HFFc6 (cell line): ENCODE measurements at places on chromosomes 1 and 21. TPM values are rescaled to one million over a fixed set of nuclear protein-coding genes. Genes with fewer than 3 reads are reported as not detected.

DNA sequence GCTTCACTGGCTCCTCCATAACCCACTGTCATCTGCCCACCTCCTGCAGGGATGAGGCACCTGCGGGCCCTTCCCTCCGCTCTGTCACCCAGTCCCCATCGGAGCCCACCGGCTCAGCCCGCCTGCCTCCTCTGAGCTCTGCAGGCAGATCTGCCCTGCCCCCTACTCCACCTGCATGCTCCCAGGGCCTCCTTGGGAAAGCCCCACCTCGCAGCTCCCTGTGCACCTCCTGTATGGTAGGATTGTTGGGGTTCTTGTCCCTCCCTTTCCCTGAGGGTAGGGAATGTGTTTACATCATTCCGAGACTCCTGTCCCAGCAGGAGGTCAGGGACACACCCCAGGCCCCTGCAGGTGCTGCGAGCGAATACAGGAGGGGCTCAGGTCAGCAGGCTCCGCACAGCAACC lies 50.5 kb downstream of the SIK1 start:
- DNase-seq: no peak

The GUK1 gene
- total RNA-seq: 255 to 350 TPM (median 272 TPM) in 3 replicates

The ANGPTL7 gene
- total RNA-seq: not detected in 3 replicates

The GBP7 gene
- not detected in 3 replicates for total RNA-seq

GRCh38 chr1:67888216-67889106 lies 55.2 kb upstream of the GNG12 start:
- DNase-seq: peak; percentile 11

DNA sequence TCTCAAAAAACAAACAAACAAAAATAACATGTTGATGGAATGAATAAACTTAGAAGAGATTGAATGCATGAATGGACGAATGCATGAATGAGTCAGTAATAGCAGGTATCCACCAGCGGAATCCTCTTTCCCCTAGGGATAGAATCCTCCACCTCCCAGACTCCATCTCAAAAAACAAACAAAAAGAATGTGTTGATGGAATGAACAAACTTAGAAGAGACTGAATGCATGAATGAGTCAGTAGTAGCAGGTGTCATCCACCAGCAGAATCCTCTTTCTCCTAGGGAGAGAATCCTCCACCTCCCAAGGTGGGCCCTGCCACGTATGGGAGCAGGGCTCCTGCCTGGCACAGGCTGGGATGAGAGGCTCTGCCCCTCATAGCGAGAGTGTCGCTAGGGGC lies 26.8 kb upstream of the RNF19B start:
- no peak for DNase-seq

DNA sequence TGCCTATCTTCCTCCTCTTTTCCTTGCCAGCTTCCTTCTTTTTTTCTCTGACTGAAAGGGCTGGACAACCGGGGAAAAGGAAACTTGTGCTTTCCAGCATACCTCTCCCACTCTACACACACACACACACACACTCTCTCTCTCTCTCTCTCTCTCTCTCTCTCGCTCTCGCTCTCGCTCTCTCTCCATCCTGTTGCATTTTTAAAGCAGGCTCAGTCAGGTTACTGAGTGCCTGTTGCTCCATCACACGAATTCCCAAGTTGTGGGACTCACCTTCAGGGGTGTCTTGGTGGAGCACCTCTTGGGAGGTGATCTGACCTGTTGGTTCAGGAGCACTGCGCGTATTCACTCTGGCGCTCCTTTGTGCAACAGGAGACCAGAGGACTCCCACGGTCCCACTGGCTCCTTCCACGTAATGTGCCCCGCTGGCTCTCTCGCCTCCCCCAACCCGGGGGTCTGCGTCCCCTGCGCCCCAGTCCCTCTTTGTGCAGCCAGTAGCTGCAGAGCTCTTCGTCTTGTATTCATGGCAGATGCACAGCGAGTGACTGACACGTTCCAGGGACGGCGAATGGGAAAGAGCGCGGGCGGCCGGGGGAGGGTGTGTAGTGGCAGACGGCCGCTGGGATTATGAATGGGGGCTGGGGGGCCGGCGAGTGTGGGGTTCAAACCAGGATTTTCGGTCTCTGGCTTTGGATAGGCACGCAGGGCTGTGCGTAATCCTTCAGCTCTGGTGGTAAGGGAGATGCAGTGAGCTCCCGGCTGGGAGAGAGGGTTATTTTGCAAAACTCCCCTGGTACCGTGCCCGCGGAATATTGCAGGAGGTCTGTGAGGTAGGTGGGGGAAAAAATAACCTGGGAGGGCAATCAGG lies 660 bp upstream of the PDE4B start:
- DNase-seq: no peak

DNA sequence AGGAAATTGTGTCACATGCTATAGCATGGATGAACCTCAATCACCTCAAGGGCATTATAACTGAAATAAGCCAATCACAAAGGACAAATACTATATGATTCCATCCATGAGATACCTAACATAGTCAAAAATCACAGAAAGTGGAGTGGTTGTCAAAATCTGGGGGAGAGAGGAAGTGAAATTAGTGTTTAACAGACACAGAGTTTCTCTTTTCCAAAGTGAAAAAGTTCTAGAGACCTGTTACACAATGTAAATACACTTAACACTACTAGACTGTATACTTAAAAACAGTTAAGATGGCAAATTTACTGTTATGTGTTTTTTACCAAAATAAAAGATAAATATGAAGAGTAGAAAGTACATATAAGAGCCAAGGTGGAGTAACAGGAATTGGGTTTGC lies 31.8 kb downstream of the ZNF644 start:
- DNase-seq: no peak

DNA sequence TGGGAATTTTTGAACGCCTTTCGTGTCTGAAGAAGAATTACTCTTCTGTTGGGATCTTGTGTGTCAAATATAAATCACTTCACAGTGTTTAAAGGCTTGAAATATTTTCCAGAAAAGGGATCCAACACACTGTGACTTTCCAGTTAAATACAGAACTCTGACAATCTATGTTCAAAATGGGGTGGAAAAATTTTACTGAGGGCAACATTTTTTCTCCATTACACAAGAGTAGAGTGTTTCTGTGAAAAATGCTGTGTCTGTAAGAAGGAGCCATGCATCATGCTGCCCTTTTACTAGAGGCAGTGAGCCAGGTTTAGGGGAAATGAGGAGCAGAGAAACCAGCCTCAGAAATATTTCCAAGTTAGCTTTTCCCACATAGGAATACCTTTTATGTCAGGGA lies 86.5 kb downstream of the VPS13D start:
- DNase-seq: no peak

The USP21 gene
- total RNA-seq: 16.7 and 19.6 TPM in 2 replicates

DNA sequence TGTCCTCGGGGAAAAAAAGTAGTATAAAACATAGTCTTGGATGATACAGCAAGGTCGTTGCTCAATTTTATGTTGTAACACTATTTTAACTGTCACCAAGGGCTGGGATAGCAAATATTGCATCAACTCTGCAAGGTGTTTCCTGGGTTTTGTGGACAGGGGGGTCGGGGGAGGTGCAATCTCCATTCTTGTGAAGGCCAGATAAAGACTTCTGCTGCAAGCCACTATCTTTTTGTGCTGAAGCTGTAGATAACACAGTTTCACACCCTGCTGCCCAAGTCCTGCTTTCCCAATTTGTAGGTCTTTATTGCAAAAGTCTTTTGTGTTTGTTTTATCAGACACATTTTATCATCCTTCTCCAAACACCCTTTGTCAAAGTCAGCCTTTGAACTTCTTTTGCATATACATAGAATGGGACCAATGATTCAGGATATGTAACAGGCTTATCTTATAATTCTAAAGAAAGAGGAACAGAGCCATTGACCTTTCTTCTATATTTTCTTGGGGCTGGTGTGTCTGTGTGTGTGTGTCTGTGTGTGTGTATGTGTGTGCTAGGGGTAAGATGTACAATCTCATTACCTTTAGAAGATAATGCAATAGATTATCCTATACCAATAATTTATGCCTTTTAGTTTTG lies 140.6 kb downstream of the RUNX1 start:
- DNase-seq: no peak

DNA sequence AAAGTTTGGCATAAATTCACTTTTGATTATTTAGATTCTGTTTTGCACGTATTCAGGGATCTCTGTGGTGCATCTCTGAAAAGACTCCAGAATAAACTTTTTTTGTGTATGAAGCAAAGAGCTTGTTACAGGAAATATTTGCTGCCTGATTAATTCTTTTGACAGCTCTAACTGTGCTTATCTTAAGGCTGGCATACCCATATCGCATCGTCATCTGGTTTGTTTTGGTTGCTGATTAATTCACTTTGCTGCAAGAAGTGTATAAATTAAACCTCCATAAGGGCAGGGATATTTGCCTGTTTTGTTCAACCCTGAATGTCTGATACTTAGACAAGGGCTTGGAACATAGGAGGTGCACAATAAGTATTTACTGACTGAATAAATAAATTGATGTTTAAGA lies 17.5 kb upstream of the DUSP10 start:
- no peak for DNase-seq

The ACOT7 gene
- total RNA-seq: 109 to 126 TPM (median 114 TPM) in 3 replicates

- no peak for DNase-seq
Observed at GRCh38 chr1:68917456-68917855, 420.6 kb upstream of the DEPDC1 start.

GRCh38 chr1:167564612-167565270 lies 11.2 kb upstream of the CREG1 start:
- DNase-seq: peak; percentile 24
